ENCODE measurements at places on chromosomes 12 and 14. TPM values are rescaled to one million over a fixed set of nuclear protein-coding genes. Genes with fewer than 3 reads are reported as not detected.

DNA sequence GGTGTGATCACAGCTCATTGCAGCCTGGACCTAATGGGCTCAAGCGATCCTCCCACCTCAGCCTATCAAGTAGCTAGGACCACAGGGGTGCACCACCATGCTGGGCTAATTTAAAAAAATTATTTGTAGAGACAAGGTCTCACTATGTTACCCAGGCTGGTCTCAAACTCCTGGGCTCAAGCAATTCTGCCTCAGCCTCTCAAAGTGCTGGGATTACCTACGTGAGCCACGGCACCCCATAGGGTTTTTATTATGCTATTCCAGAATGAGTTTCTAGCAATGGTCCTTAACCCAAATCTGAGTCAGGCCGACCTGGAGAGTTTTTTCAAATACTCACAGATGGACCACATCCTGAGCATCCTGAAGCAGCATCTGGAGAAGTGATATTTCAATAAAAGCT, 159.8 kb downstream of the CPNE8 start:
- no peak for DNase-seq

- DNase-seq, result no peak
These were observed 131.9 kb downstream of the DAAM1 start for GRCh38 chr14:59320361-59320760.

- no peak for DNase-seq
These were observed 167.4 kb downstream of the DICER1 start for GRCh38 chr14:94989946-94990345.

DNA sequence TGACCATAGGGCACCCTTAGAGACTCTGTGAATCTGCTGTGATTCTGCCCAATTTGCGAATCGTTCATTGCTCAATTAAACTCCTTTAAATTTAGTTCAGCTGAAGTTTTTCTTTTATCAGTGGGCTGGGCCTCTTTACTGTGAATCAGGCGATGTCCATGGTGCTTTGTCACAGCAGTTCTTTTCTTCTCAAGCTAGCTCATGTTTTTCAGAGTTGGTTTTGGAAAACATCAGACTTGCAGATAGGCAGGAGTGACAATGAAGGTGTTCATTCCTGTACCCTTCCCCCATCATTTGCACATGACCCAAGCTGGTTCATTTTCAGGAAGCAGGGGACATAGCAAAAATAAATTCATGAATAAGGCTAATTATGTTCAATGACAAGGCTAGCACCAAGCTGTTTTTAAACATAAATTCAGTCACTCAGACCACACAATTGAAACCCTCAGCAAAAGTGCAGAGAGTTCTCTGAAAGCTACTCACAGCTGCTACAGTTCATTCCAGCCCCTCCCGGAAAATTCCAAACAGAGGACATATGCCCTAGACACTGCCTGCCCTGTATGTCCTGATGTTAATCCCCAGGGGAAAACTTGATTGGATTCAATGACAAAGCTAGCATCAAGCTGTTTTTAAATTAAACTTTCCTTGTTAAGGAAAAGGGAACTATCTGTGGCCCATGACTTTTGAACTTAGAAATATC, 383.3 kb downstream of the C12orf75 start:
- no peak for DNase-seq

- DNase-seq, result no peak
These were observed 15.5 kb downstream of the CLSTN3 start for GRCh38 chr12:7145671-7146070.

DNA sequence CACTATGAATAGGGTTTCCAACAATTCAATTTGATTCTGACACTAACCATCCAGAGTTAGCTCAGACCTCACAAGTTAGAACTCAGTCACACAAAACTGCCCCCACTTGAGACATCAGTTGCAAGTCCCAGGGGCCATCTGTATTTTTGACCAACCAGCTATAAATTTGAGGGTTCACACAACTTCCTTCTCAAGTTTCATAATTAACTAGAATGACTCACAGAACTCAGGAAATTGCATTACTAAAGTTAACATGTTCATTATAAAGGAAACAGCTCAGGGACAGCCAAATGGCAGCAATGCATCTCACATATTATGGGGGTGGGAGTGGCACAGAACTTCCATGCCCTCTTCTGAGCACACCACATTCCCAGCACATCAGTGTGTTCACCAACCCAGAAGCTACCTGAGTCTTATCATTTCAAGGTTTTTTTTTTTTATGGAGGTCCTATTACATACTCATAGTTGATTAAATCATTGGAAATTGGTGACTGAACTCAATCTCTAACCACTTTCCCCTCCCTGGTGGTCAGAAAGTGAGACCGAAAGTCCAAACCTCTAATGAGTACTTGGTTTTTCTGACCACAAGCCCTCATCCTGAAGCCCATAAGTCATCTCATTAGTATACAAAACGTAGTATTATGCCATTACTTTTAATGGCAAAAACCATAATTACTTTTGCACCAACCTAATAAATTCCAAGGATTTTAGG, 1721.5 kb upstream of the SEL1L start:
- no peak for DNase-seq

DNA sequence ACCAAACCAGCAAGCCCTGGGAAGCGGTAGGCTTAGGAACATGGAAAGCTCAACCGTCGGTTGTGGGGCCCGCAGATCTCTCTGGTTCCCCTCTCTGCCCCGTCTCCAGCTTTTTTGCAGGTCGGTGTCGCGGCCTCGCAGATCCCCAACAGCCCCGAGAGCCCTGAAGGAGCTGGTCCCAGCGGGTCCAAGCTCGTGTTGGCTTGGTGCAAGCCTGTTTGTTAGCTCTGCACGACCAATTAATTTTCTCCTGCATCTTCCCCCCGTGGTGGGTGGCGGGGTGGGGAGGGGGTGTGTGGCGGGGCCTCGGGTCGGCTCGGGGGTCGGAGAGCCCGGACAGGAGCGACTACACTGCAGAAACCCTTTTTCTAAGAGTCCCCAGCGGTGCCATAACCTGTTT, 449 bp upstream of the SLC24A4 start:
- DNase-seq, result no peak

DNA sequence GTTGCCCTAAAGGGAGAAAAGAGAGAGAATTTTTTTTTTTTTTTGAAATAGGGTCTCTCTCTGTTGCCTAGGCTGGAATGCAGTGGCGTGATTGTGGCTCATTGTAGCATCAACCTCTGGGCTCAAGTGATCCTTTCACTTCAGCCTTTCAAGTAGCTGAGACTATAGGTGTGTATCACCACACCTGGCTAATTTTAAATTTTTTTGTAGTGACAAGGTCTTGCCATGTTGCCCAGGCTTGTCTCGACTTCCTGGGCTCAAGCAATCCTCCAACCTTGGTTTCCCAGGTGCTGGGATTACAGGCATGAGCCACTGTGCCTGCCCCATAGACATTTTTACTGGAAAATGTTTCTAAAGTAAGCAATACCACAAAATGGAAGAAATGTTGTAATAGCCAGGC, 36.8 kb downstream of the YARS2 start:
- no peak for DNase-seq

- DNase-seq, result no peak
These were observed 2.1 kb downstream of the LTBR start for GRCh38 chr12:6386038-6386437.

DNA sequence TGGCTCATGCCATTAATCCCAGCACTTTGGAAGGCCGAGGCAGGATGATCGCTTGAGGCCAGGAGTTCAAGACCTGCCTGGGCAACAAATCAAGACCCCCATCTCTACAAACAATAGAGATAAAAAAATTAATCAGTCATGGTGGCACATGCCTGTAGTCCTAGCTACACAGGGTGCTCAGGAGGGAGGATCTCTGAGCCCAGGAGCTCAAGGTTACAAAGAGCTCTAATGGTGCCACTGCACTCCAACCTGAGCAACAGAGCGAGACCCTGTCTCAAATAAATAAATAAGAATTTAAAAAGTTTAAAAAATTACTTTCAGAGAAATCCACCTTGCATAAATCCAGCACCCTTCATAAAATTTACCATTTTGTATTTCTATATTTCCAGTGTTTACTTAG, 2.2 kb downstream of the KLRF1 start:
- DNase-seq, result no peak

DNA sequence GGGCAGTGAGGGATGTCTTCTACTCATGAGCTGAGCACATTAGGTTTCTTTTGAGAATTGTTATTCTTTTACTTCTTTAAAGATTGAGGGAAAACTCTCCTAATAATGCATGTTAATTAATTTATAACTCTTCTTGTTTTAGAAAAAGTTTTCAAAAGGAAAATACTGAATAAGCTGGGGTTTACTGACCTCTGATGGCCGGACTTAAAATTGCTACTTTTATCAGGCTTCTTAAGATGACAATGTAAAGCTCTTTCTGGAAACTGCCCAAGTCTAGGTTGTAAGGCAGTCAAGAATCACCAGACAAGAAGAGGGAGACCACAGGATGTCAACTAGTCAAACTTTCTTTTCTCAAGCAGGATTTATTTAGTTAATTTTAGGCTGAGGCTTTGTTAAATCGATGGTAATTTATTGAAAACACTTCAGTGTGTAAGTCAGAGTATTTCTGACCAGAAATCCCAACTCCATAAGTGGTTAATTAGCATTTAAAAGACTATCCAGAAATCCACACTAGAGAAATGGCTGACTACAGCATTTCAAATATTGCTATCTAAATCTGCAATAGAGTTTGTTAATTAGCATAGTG, 82.1 kb downstream of the AVPR1A start:
- DNase-seq, result no peak

GRCh38 chr12:3216726-3217682, 139.8 kb downstream of the TSPAN9 start:
- DNase-seq, result no peak

DNA sequence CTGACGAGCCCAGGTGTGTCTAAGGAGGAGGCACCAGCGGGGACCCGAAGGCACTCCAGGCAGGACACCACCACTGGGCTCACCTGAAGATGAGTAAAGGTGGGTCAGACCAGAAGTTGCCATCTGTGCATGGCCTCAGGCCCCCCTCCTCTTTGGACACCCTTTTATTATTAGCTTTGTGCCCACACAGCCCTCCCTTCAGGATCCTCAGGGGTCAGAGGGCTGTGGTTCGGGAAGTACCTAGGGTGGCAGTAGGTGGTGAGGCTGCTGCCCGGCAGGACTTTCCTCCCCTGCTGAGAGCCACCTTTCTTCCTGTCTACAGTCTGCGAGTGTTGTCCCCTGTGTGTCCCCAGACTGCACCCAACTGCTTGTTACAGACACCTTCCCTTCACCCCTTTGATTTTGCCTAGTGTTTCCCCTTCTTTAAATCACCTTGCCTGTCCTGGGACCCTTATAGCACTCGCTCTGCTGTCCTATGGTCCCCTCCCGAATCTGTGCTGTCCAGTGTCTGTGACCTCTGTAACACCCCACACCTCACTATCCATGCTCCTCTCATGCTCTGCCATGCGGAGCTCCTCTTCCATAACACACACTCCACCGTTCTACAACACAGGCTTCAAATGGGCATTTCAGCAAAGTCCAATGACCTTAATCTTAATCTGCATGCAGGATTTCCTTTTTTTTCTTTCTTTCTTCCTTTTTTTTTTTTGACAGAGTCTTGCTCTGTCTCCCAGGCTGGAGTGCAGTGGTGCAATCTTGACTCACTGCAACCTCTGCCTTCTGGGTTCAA, 25.7 kb downstream of the SOAT2 start:
- no peak for DNase-seq

GRCh38 chr14:58540749-58541632, 96.8 kb upstream of the DACT1 start:
- DNase-seq, result no peak

- DNase-seq, result no peak
These were observed 94.5 kb upstream of the NRXN3 start for GRCh38 chr14:78075555-78076277.

- no peak for DNase-seq
These were observed 136.3 kb downstream of the HELB start for GRCh38 chr12:66438601-66439000.

- no peak for DNase-seq
These were observed 36.7 kb upstream of the NKX2-8 start for GRCh38 chr14:36619131-36619530.

GRCh38 chr14:49858383-49858782, 5.8 kb upstream of the NEMF start:
- no peak for DNase-seq

ALG10B gene
- 9.3 TPM for total RNA-seq

PCED1B gene
- 60.9 TPM for total RNA-seq

PPP2R5E gene
- 44.8 TPM for total RNA-seq

PDZRN4 gene
- total RNA-seq, result not detected

KRT86 gene
- not detected for total RNA-seq

TSPAN8 gene
- not detected for total RNA-seq
